ENCODE measurements at places on chromosomes 6 and 20.
A peak's percentile ranks its signal among the peaks of the same experiment; 100 is the strongest.

DNA sequence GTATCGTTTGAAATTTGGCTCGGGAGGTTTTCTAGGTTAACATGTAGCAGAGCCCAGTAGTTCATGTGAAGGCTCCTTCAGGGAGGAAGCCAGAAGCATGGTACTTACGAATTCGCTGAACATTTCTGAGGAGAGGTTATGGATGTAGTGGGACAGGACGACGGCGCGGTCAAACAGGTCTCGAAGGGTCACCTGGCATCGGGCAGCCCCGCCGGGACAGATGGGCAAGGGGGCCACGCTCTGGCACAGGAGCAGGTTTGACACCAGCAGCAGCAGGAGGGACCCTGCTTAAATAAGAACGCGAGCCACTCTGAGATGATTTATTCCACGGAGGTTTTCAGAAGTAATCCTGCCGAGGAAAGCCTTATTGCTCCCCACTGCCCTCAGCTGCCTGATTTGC is 2.5 kb downstream of the PRL start:
- DNase-seq = no peak

DNA sequence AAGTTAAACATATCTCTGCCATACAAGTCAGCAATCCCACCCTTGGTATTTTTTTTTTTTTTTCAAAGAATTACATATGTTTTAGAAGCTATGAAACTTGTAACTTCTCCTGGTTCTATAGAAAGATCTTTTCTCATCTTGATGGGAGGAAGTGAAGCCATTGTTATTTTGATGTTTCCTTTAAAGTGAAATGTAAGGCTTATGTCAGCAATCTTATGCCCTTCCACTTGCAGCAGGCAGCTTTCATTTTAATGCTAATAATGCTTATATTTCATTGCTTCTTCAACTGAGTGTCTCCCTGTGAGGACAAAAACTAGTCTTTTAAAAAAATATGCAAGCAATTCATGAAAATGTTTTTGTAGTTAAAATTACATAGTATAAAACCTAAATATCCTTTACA is 1614.7 kb downstream of the KHDRBS2 start:
- no peak for DNase-seq

GRCh38 chr6:1917626-1918371 is 308.1 kb downstream of the FOXC1 start:
- peak; percentile 98 for DNase-seq

- DNase-seq = no peak
These were observed 226.0 kb upstream of the CDYL start for GRCh38 chr6:4550227-4550597.

GRCh38 chr6:35703554-35703953 is 14.8 kb upstream of the FKBP5 start:
- no peak for DNase-seq

DNA sequence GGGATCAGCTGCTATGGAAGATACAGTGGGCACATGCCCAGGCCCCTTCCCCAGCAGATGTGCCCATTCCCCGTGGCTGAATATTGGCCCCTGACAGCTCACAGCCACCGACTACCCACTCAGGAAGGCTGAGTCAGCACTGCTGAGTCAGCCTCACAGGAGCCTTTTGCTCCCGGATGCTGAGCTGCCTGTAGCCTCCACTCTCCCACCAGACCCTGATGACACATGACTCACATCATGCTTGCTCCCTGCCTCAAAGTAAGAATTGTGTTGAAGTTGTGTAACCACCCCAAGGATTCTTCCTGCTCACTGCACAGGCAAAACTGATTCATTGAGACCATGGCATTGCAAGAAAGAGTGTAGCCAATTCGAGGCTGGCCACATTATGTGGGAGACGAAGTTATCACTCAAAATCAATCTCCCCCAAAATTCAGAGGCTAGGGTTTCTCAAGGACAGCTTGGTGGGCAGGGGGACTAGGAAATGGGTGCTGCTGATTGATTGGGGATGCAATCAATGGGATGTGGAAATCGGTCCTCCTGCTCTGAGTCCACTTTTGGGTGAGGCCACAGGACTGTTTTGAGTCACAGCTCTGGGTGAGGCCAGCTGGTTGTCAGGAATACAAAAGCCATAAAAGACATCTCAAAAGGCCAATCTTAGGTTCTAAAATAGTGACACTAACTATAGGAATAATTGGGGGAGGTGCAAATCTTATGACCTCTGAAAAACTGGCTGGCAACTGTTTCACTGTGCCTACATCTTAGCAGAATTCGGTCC is 556.6 kb upstream of the CDH4 start:
- peak; percentile 70 for DNase-seq
